ENCODE measurements at places on chromosomes 1 and 21.

- no peak for DNase-seq
These were observed 79.2 kb downstream of the MAN1C1 start for GRCh38 chr1:25695771-25696311.

GRCh38 chr1:60388092-60388987 is 314.8 kb upstream of the C1orf87 start:
- DNase-seq, result no peak

- peak; percentile 89 for DNase-seq
These were observed at the start of gene MAP3K6 for GRCh38 chr1:27366411-27367159. Gene MAP3K6, minus strand, starts transcription at chr1:27366961. Its CDS starts 364 bp downstream, at chr1:27366597.

- DNase-seq, result no peak
These were observed 40.0 kb downstream of the S1PR1 start for GRCh38 chr1:101276818-101277217.

- DNase-seq, result no peak
These were observed 97.5 kb upstream of the EDN2 start for GRCh38 chr1:41582004-41582325.

- no peak for DNase-seq
These were observed 439.5 kb downstream of the PLPP3 start for GRCh38 chr1:56139836-56140235.

GRCh38 chr1:27891196-27891889 is 19.0 kb downstream of the THEMIS2 start:
- no peak for DNase-seq

- peak; percentile 69 for DNase-seq
These were observed 43.8 kb downstream of the RBM11 start for GRCh38 chr21:14259747-14260146.

GRCh38 chr1:40948741-40949443 is 30.6 kb upstream of the CTPS1 start:
- peak; percentile 79 for DNase-seq

GRCh38 chr1:219555806-219556205 is 57.1 kb downstream of the ZC3H11B start:
- DNase-seq, result peak; percentile 50

DNA sequence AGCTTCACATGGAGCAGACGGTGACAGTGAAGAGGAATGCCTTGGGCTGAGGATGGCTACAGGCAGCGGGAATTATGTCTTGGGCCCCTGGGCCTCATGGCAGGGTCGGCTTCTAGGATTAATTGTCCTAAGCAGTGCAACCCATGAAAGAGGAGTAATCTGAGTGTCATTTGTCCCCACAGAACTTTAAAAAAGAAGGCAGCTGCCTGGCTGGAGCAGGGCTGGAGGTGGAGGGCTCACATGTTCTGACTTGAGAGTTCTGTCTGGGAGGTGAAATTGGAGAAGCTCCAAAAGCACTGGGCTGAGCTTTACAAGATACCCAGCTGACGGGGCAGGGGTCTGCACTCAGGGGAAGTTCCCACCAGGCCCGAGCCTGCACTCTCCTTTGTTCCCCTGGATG is 22.6 kb downstream of the CACNA1S start:
- DNase-seq, result peak; percentile 61

DNA sequence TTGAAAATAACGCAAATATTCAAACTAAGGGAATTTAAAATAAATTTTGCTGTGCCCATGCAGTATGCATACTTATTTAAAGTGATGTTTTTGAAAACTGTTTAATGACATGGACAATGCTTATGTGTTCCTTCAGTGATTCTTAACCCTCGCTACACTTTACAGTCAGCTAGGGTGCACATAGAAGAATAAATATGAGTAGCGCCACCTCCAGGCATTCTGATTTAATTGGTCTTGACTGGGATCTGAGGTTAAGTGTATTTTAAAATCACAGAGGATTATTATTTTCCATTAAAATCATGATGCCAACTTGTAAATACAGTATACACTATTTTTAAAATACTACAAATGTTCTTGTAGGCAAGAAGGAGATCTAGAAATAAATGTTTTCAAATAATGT is 373.5 kb upstream of the ADGRL4 start:
- no peak for DNase-seq

DNA sequence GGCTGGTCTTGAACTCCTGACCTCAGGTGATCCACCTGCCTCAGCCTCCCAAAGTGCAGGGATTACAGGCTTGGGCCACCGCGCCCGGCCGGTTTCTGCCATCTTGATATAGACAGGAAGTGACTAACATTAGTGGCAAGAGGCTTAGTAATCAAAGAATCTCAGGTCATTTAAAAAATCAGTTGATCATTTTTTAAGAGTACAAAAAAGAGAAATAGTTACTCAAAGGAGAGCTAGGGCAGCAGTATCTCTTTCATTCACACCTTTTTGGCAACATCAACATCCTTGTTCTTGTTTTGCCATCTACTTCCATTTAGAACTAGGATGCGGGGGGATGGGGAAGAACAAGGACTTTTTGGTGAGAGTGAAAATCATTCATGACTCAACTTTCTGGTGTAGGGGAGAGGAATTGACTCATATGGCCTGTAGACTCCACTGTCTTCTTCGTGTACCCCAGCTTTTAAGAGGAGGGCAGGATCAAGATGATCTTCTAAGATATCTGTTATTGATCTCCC is 8.8 kb downstream of the FCRLB start:
- DNase-seq, result no peak

All from neural progenitor cell (in vitro differentiated cells).